ENCODE measurements at places on chromosomes 7 and 10.
A peak's percentile ranks its signal among the peaks of the same experiment; 100 is the strongest.

- no peak for DNase-seq
Observed at GRCh38 chr10:106960812-106961211, 203.7 kb downstream of the SORCS1 start.

DNA sequence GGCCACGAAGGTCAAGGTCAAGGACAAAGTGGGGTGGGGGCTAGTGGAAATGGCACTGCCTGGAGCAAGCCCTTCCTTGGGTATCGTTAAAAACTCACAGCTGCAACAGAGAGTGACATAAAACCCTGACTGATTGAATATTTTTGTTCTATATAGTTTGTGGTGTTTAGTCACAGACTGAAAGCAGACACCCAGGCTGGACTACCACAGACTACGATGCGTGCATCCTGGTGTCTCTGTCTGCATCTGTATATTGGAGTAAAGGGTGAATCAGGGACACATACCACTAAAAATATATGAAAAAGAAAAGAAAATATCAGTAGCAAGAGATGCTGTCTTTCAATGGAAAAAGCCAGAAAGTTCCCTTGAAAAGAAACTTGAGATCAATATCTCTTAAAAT, 101.4 kb downstream of the KLF6 start:
- DNase-seq: no peak

GRCh38 chr10:63286754-63287264, 153.7 kb downstream of the NRBF2 start:
- no peak for DNase-seq

- DNase-seq: no peak
Observed at GRCh38 chr7:26199301-26200037, 1.1 kb downstream of the HNRNPA2B1 start.

- DNase-seq: no peak
Observed at GRCh38 chr10:36716291-36716690, 409.1 kb upstream of the ANKRD30A start.

DNA sequence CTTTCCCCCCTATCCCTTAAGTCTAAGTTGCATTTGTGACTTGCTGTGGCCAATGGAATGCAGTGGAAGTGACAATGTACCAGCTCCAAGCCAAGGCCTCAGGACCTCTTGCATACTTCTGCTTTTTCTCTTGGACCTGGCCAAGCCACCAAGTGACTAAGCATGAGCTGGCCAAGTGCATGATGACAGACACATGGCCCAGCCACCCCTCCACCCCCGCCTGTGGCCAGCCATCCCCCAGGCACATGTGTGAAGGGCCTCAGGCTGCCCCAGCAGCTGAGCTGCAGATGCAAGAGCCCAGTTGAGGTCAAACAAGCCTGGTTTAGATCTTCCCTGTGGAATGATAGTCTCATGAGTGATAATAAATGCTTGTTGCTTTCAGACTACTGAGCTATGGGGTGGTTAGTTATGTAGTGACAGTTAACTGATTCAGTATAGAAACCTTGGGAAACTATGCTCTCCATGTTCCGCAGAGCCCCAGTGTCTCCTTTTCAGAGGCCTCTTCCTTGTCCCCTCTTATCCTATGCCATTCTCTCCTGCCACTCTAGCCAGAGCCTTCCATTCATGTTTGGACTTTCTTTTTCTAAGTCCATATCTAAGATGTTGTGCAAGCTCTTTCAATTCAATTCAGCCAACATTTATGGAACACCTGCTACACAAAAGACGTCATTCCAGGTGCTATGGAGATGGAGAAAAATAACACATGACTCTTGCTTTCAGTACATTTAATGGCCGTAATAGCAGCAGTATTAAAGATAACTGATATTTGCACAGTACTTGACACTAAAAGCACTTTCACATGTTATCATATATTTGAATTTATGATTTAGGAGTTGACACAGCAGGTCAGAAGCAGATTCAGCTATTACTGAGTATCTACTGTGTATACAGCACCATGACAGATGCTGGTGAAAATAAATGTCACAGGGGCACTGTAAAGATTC, 55.5 kb upstream of the LOXL4 start:
- DNase-seq: no peak

DNA sequence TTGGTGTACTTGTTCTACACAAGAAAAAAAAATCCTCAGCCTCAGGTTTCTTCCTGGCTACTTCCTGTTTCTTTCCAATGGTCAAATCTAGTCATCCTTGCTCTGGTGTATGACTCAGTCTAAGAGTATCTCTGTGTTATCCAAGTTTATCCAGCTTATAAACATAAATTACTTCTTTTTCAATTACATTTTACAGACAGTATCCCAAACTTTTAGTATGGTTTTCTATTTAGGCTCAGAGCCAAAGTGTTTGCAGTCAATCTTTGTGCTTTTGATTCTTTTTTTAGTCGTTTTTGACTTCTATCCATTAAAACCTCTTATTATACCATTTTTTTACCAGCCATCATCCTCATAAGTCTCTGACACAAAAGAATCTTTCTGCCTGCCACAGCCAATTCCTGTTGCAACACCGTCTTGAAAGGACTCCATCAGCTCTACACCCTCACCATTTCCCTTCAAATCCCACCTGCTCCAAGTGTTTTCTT, 294.6 kb downstream of the PTEN start:
- peak; percentile 79 for DNase-seq

DNA sequence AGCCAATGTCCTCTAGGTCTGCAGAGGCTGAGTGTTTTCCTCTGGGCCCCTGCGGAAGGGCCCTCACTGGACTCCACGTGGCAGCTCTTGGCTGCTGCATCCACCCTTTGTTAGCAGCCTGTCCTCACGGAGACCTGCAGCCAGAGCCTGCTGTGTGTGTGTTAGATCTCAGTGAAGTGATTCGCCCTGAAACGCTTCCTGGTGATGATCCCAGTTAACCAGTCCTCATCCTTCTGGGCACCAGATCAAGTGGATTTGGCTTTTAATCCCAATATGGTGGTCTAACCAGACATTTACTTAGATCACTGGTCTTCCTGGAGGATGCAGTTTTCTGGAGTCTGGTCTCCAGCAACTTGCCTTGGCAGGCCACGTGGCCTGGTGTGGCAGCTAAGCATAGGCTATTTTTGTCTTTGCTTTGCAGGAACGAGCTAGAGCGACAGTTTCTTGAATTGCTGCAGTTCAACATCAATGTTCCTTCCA, 39.5 kb upstream of the GJD4 start:
- no peak for DNase-seq

GRCh38 chr7:2542916-2543871, 12.1 kb downstream of the BRAT1 start:
- no peak for DNase-seq

DNA sequence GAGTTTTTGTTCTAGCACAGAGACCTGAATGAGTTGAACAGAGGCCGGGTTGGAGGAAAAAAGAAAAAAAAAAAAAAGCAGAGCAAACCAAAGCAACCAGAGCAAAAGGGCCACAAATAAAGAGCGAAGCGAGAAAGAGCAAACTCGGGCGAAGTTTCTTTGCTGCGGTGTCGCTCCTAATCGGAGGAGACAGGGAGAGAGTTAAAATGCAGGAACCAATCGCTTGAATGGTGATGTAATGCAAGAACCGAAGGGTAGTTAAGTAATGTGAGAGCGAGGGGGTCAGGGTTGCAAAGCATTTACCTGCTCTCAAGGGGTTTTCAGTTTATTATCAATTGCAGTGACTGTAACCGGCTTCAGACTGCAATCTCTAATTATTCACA, 271.7 kb downstream of the TRIL start:
- peak; percentile 52 for DNase-seq

DNA sequence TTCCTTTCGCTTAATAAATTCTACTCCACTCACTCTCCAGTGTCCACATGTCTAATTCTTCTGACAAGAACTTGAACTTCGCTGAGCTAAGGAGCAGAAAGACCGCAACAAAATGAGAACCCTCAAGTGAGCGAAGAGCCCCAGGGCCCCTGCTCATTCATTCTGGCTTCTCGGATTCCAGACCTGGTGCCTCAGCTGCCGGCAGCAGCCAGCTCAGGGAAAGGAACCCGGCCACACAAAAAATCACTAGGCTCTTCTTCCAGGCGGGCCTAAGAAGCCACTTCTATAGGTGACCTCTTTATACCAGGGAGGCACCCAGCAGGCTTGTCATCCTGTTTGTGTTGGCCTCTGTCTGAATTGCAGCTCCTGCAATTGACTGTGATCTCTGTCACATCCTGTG, 33.3 kb downstream of the OTUD1 start:
- DNase-seq: no peak

DNA sequence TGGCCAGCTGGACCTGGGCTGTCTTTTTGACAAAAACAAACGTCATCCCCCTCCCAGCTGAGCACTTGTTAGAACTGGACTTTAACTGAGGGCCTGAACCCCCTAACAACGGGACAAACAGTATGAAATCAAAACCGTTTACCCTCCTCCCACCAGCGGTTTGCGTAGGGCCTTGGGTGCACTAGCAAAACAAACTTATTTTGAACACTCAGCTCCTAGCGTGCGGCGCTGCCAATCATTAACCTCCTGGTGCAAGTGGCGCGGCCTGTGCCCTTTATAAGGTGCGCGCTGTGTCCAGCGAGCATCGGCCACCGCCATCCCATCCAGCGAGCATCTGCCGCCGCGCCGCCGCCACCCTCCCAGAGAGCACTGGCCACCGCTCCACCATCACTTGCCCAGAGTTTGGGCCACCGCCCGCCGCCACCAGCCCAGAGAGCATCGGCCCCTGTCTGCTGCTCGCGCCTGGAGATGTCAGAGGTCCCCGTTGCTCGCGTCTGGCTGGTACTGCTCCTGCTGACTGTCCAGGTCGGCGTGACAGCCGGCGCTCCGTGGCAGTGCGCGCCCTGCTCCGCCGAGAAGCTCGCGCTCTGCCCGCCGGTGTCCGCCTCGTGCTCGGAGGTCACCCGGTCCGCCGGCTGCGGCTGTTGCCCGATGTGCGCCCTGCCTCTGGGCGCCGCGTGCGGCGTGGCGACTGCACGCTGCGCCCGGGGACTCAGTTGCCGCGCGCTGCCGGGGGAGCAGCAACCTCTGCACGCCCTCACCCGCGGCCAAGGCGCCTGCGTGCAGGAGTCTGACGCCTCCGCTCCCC, at the start of gene IGFBP1:
Gene IGFBP1, plus strand, starts transcription at position 304 of the 808 bp plus-strand sequence. Its CDS starts 165 bp downstream, at position 469.
- no peak for DNase-seq

DNA sequence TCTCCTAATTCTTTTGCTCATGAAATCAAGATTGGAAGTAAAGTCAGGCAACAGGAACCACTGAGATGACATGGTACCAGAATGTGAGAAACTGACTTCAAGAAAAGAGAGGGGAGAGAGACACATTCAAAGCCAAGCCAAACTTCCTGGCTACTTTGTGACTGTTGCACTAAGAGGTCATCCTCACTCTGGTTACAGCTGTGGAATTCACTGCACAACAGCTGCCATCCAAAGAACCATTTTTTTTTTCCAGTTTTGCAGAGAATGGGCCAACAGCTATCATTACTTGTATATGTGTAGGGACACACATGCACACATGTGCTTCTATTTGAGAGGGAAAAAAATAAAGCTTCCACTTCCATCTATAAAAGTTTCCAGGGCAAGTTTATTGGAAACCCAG, 203.5 kb downstream of the GLI3 start:
- DNase-seq: no peak

GRCh38 chr7:35508623-35509400, 186.1 kb downstream of the HERPUD2 start:
- DNase-seq: no peak

- DNase-seq: no peak
Observed at GRCh38 chr7:31487071-31487470, 26.8 kb upstream of the ITPRID1 start.

DNA sequence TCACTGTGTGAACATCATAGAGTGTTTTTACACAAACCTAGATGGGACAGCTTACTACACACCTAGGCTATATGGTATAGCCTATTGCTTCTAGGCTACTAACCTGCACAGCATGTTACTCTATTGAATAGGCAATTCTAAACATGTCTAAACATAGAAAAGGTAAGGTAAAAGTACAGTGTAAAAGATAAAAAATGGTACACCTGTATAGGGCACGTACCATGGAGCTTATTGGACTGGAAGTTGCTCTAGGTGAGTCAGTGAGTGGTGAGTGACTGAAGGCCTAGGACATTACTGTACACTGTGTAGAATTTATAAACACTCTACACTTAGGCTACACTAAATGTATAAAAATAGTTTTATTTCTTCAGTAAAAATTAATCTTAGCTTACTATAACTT, 182.0 kb upstream of the THSD7A start:
- no peak for DNase-seq

DNA sequence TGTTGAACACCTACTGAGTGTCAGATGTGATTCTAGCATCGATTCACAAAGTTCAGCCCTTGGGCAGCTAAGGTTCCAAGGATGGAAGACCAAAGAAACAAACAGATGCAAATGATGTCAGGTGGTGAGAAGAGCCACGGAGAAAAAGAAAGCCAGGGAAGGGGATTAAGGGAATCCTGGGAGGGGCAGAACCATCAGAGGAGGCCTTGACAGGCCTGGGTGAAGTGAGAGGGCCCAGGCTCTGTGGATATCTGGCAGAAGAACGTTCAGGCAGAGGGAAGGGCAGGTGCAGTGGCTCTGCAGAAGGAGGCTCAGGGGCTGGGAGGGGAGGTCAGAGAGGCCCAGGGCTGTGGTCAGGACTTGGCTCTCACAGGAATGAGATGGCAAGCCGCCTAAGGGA, 90.4 kb downstream of the C10orf105 start:
- no peak for DNase-seq

DNA sequence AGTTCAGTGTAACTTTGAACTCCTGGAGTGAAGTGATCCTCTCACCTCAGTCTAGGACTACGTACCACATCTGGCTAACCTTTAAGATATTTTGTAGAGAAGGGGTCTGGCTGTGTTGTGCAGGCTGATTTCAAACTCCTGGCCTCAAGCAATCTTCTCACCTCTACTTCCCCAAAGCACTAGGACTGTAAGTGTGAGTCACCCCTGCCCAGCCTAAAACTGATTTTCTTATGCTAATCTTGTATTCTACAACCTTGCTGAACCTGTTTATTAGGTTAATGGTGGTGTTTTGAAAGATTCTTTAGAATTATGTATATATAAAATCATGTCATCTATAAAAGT, 58.0 kb downstream of the LCOR start:
- DNase-seq: peak; percentile 30

- no peak for DNase-seq
Observed at GRCh38 chr10:82558014-82558607, 683.1 kb downstream of the NRG3 start.

DNA sequence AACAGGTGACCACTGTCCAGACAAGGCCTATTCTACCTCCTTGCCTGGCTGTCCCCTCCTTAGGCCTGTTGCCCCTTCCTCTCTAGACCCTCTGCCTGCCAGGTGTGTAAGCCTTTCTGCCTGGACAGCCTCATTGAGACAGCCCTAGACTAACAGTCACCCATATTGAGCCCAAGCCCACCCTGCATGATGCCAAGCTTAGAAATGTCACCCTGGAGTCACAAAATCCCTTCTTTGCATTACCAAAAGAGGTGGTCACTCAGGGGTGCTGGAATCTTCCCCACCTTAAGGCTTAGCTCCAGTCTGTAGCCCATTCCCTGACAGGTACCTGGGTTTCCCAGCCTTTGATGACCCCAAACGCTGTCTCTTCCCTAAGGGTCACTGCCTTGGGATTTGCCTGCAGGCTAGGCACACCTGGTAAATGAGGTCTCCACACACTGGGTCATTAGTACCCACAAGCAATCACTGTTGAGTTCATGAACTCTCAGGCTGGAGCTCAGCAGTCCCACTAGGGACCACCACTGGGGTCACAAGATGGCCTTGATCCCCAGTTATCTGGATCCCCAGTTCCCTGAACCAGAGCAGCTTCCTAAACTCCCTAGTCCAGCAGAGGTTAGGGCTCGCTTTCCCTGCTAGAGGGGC, 54.9 kb upstream of the CAMK2B start:
- no peak for DNase-seq

- no peak for DNase-seq
Observed at GRCh38 chr7:69967689-69968450, 369.6 kb downstream of the AUTS2 start.
